Left lobe of liver (tissue), 2 donors: ENCODE measurements at places on chromosomes 2 and 18. TPM values are rescaled to one million over a fixed set of nuclear protein-coding genes. Genes with fewer than 3 reads are reported as not detected.
A peak's percentile ranks its signal among the peaks of the same experiment; 100 is the strongest.

- DNase-seq = no peak
These were observed 118.4 kb downstream of the FAM124B start for GRCh38 chr2:224283466-224283965.

DNA sequence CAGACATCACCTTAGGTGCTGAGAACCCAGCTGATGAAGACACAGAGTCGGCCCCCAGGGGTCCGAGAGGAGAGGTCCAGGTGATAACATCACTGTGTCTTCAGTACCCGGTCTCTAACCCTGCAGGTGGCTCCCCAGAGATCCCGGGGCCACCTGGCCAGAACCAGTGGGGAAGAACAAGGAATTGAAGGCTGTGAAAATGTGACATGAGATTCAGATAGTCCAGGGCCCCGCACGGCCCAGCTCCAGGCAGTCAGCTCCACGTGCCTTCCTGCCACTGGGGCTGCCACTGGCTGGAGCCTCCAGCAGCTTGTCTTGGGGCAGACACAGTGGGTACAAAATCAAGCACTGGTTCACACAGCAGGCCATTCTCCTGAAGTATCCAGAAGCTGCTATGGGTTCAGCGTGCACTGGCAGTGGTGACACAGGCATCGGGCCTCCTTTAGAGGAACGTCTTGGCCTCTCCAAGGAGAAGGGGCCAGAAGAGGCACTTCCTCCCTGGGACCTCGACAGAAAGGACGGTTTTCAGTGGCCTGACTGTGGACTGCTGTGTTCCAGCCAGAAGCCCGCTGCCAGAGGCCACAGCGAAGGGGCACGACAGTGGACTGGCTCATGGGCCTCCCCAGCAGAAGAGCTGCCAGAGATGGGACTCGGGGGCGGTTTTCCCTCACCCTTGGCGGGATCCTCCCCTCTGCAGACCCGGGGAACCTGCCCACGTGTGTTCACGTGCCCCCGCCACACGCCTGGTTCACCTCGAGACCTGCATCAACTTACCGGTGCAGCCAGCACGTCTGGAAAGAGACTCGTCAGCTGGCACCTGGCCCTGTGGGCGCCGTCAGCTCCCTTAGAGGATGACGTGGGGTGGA is 150.4 kb downstream of the HDAC4 start:
- no peak for DNase-seq

GRCh38 chr18:8288472-8289195 is 320.6 kb upstream of the RAB12 start:
- DNase-seq = peak; percentile 92

CBLN2 gene
- not detected for total RNA-seq

GRCh38 chr2:17355608-17356329 is 162.5 kb downstream of the RAD51AP2 start:
- DNase-seq = no peak

PROM2 gene
- total RNA-seq = 1.1 TPM

DNA sequence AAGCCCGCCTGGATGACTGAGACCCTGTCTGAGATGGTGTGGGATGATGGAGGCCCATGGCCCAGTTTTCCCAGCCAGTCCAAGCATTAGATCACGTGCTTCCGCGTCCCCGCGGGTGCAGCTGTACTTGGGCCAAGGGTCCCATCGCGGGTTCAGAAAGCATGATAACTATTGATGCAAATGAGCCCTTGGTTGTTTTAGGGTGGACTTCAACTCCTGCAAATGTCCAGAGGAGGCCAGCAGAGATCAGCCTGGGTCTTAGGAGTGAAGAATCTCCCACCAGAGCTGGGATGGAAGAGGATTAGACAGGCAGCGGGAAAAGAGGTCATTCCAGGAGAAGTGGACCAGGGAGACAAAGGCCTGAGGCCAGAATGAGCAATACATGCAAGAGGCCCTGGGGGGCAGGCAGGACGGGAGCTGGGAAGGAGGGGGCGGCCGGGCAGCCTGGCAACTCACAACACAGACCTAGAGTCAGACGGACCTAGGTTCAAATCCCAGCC is 89.9 kb upstream of the TMEM247 start:
- DNase-seq = no peak

OTOF gene
- total RNA-seq = 0.05 TPM

UGT1A10 gene
- total RNA-seq = 0.45 TPM

DNA sequence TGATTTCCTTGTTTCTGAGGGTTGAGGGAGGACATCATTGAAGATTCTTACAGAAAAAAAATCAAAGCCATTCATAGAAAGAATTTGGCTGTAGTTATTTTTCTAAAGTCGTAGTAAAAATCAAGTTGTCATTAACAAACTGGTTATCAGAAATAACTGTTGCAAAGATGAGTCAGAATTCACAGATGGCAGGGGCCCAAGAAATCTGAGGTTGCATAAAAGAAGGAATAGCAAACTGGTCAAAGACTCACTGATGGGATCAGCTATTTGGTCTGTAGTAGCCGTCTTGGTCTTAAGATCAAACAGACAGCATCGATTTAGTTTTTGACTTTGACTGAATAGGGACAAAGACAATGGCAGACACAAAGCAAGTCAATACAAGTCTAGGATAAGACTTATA is 334.3 kb downstream of the FIGN start:
- no peak for DNase-seq

- DNase-seq = no peak
These were observed 15.2 kb upstream of the CETN1 start for GRCh38 chr18:564708-565561.

- DNase-seq = no peak
These were observed 46.2 kb upstream of the PLA2R1 start for GRCh38 chr2:160108646-160109045.

GRCh38 chr2:61937098-61937497 is 31.6 kb downstream of the COMMD1 start:
- DNase-seq = no peak

ONECUT2 gene
- 20.5 TPM for total RNA-seq

DNA sequence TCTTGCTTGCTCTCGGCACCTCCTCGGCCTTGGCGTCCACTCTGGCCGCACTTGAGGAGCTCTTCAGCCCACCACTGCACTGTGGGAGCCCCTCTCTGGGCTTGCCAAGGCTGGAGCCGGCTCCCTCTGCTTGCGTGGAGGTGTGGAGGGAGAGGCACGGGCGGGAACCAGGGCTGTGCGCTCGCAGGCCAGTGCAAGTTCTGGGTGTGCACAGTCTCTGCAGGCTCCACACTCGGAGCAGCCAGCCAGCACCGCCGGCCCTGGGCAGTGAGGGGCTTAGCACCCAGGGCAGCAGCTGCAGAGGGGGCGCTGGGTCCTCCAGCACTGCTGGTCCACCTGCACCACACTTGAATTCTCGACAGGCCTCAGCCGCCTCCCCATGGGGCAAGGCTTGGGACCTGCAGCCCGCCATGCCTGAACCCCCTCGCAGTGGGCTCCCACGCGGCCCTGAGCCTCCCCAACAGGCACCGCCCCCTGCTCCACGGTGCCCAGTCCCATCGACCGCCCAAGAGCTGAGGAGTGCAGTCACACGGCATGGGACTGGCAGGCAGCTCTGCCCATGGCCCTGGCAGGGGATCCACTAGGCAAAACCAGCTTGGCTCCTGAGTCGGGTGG is 411.2 kb upstream of the CHAC2 start:
- no peak for DNase-seq

DNA sequence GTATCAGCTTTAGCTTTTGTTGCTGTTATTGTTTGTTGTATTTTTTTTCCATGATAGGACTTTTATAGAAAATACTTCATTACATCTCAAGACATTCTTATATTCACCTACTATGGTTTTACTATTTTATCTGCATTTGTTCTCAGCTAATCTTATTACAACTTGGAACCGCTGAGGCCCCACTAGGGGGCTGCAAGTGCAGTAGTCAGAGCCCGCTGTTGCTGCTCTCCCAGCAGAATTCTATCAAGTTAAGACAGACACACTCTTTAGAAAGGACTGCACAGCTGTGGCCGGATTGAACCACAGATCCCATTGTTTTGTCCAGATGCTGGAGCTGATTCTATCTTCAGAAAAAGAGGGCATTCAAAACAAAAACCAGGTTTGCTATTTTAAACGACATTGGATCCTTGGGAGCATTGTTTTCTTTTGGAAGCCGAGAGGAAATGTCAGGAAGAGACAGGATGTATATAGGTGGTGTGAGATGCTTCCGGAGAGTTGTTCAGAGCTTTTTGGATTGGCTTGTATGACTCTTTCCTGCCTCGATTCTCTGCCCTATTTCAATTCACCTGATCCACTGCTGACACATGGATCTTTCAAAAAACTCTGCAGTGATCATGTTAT is 105.7 kb upstream of the GAREM1 start:
- DNase-seq = no peak

- no peak for DNase-seq
These were observed 106.8 kb downstream of the ALPK2 start for GRCh38 chr18:58522132-58522531.

- no peak for DNase-seq
These were observed 28.6 kb upstream of the NCKAP5 start for GRCh38 chr2:133596701-133597393.

GRCh38 chr2:27954771-27955383 is 64.3 kb downstream of the BABAM2 start:
- DNase-seq = no peak

DNA sequence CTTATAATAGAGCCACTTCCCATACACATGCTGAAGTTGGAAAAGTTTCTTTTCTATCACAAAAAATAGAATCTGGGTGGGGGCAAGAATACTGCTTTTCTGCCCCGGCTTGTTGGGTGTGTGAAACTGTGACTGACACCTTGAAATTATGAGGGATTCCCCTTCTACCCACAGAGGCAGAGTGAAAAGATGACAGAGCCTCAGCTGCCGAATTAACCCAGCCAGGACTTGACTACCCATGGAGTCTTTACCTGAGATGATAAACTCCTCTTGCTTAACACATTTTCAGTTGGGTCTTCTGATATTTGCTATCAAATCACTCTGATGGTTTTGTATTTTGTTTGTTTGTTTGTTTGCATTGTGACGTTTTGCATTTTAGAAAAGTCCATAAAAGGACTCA is 66.0 kb upstream of the PMAIP1 start:
- DNase-seq = no peak

IKZF2 gene
- total RNA-seq = 1.8 TPM

BCL11A gene
- total RNA-seq = 0.50 TPM

C1QL2 gene
- not detected for total RNA-seq

DNA sequence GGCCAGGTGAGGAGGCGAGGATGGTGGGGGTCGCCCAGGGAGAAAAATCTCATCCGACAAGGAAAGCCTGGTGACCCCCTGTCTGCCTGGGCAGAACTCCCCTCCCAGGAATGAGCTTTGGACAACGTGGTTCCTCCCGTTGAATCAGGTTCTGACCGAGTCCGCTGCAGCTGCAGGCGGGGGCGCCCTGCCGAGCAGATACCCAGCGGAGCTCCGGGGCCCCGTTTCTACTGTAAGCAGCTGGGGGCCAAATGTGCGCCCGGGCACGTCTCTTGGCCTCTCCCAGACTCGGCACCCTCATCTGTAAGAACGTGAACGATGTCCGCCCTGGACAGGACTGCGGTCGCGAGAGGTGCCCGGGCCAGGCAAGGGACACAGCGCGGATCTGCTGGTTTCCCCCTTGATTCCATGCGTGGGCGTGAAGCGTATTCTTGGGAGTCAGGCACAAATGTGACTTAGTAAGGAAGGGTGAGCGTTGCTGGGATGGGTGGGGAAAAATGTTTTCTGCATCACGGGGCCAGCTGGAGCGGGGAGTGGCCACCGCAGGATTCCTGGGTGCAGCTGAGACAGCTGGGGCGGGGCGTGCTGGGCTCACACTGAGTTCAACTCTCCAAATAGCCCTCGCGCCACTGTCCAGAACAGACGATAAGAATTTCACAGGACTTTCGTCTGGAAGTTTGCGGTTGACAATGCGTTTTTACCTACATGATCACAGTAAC is 20.2 kb upstream of the TUBB6 start:
- no peak for DNase-seq

DNA sequence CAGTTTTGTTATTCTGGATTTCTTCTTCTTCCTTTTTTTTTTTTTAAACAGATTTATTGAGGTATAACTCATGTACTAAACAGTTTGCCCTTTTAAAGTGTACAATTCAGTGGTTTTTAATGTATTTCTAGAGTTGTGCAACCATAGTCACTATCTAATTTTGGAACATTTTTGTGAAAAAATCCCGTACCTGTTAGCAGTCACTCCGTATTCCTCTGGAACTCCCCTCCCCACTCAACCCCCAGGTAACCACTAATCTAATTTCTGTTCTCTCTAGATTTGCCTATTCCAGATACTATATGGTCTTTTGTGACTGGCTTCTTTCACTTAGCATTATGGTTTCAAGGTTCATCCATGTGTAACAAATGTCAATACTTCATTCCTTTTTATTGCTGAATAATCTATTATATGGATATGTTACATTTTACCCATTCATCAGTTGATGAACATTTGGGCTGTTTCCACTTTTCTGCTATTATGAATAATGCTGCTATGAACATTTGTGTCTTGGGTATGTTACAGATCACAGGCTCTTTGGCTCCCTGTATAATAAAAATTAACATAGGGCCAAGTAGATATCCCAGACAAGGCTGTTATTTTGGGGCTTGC is 21.9 kb downstream of the EHBP1 start:
- DNase-seq = no peak

FSHR gene
- total RNA-seq = not detected

- no peak for DNase-seq
These were observed 76.9 kb downstream of the MYO1B start for GRCh38 chr2:191321861-191322662.

DNA sequence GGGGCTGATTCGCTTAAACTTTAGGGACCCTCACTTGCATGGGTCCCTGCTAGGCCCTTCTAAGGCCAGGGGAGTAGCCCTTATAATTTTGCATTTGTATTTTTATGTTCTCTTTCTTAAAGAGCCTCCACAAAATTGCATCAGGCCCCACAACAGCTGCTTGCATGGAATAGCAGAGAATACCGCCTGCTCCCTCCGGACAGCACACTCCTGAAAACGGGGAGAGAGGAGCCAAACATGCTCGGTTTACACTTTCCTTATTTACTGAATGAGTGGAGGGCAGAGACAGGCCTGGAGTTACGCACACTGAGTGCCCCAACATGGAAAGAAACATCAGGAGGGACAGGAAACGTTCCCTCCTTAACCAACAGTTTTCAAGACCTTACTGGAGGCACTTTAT is 132.2 kb downstream of the ANTXR1 start:
- DNase-seq = no peak

DNA sequence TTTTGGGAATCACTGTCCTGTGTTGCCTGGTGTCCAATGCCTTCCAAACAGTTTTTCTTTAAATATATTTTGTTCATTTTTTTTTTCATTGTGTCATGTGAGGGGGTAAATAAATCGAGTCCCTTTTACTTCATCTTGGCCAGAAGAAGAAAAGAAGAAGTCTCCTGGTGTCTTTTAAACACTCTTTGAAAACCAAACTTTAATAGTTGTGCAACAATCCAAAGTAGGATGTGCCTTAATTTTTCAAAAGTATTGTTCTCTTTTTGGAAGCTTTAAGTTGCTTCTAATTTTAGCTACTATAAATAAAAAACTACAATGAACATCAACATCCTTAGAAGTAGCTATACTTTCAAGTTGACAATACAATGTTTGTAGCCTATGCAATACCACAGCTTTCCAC is 154.9 kb downstream of the ATAD2B start:
- no peak for DNase-seq

GRCh38 chr2:226837334-226837733 is 1.5 kb downstream of the RHBDD1 start:
- no peak for DNase-seq
